ENCODE measurements at places on chromosomes 5 and 9.

DNA sequence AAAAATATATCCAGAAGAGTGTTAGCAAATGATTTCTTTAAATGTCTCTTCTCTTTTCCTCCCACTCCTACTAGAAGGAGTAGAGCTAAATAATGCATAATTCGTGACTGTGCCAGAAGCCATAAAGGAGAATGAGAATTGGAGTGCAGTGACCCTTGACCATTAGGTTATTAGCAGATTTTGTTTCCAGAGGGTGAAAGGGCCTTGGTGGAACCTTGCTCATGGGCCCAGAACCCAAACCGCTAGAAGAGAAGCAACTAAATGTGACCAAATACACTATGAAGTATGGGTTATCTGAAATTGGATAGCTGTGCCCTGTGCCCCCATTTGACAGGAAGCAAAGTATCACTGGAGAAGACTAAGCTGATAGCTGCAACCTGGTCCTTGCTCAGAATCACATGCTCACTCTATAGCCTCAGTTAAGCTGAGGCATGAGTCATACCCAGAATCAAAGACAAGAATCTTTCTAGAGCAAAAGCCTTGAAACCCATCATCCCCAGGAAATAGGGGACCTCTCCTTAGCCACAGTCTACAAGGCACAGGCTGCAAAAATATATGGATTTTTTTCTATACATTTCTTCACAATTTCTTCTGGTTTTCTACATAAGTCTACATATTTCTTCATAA is 36.3 kb downstream of the CAPSL start:
- peak; percentile 53 for DNase-seq

DNA sequence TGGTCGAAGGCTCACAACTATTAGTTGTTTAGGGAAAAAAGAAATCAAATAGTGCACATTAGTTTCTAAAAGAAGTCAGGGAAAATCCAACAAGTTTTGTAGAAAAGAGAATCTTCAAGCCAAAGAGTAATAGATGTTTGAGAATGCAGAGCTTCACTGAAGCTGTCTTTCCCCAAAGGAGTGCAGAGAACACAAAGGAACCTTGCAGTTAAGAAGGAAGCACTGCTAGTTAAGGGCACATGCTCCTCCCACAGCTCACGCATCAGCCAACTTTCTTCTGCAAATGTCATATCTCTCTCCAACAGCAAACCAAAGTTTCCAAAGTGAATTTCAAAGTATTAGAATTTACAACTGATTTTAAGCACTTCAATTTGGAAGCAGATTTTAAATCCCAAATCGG is 116.4 kb upstream of the FST start:
- no peak for DNase-seq

DNA sequence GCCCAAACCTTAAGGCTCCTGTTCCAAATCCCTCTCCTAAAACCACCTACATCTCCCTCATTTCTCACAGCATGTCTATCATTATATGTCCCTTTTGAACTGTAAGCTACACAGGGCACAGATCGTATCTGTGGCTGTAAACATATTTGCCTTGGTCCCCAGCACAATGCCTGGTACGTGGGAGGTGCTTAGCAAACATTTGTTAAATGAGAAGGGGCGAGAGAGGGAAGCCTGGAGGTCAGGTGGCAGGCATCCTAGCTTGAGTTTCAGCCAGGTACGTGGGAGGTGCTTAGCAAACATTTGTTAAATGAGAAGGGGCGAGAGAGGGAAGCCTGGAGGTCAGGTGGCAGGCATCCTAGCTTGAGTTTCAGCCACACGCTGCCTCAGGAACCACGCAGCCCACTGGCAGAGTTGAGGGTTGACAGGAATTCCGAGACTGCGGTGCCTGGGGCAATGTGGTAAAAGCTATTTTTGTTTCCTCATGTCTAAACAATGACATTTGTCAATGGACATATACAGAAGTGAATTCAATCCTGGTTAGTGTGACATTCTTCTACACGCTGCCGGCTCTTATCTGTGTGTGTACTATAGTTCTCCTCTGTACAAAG is 113.6 kb downstream of the EFNA5 start:
- peak; percentile 73 for DNase-seq

- no peak for DNase-seq
Observed at GRCh38 chr5:15391704-15392397, 108.1 kb upstream of the FBXL7 start.

GRCh38 chr5:73796164-73797131 is 170.5 kb downstream of the ARHGEF28 start:
- DNase-seq: peak; percentile 97

GRCh38 chr5:102835717-102836116 is 80.6 kb downstream of the PAM start:
- DNase-seq: no peak

- DNase-seq: peak; percentile 12
Observed at GRCh38 chr5:176609724-176610434, at the start of gene GPRIN1. Gene GPRIN1 (minus strand): TSS chr5:176610156. CDS start chr5:176599834, 10,322 bp downstream.

DNA sequence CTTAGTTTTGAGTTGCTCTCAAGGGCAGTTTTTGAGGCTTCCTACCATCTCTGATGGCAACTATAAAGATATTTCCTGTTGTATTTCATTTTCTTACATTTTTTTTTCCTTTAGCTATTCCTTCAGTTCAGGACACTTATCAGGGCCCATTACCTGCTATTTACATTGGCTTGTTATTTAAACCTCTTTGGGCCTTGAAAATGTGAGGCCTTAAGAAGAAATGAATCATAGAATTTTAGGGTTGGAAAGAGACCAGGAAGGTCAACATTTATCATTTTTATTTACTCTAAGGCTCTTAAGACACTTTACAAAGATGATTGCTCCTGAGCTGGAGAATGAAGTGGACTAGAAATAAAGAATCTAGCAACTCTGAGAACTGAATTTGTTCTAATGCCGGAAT is 335.2 kb downstream of the DTWD2 start:
- DNase-seq: no peak

DNA sequence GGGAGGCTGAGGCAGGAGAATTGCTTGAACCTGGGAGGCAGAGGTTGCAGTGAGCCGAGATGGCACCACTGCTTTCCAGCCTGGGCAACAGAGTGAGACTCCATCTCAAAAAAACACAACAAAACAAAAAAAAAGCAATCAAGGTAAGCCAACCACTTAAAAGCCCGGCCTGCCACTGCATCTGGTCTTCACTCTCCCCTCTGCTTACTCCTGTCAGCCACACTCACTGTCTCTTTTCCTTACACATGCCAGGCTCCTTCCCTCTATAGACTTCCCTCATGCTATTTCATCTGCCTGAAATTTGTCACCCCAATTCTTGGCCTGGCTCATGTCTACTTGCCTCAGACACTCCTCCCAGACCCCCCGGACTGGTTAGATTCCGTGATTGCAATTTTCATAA is 17.6 kb upstream of the LIFR start:
- no peak for DNase-seq

- DNase-seq: no peak
Observed at GRCh38 chr9:116992865-116993264, 305.8 kb downstream of the TRIM32 start.

DNA sequence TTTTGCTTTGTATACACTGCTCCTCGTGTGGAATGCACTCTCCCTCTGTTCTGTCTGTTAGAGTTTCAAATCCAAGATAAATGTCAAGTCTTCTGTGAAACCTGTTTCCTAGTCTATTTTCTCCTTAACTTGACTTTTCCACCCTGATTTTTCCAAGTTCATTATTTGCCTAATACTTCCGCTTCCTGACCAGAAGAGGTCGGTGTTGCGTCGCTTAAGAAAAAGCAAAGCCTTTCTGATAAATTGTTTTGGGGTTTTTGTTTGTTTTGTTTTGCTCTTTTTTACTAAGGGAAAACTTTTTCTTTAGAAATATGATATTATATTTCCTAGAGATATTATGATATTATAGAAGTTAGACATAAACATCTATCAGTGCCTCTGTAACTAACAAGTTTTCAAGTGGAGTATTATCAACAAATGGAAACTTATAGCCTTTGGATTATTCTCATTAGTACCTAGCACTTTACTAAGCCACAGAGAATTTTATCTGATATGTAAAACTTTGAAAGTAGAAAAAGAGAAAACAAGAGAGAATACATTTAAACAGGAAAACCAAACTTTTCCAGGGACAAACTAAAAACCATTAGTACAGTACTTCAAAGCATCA is 55.8 kb downstream of the PHAX start:
- DNase-seq: peak; percentile 46

DNA sequence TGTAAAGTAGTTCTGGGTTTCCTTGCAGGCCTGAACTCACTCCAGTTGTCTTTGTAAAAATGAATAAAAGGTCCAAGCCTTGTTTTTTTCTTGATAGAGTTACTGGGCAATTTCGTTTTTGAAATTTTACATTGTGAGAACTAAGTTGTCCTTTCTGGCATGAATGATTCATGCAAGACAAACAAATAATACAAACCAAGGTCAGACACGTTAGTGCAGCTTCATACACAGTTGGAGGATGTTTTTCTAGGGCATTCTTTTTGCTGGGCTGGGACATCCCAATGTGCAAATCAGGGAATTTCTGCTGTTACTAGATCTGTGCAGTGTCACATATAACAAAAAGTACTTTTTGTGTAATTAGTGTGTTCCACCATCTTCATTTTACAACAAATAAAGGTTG is 96.0 kb downstream of the MEGF10 start:
- peak; percentile 27 for DNase-seq

DNA sequence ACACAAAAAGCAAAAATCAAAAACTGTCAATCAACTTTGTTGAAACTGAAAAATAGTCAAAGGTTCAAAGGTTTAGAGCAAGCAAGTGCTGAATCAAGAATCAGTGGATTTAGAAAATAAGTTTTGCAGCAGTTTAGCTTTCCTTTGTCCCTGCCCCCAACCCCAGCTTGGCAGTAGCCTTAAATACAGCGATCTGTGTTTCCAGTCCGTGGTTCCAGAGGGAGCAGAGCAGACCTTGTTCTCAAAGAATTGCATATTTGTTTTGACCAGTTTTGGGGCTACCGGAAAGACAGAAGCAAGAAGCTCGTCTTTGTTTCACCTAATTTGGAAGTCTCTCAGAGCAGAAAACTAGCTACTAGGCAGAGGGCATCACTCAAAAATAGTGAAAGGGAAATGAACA is 57.2 kb upstream of the PRDM9 start:
- DNase-seq: no peak

DNA sequence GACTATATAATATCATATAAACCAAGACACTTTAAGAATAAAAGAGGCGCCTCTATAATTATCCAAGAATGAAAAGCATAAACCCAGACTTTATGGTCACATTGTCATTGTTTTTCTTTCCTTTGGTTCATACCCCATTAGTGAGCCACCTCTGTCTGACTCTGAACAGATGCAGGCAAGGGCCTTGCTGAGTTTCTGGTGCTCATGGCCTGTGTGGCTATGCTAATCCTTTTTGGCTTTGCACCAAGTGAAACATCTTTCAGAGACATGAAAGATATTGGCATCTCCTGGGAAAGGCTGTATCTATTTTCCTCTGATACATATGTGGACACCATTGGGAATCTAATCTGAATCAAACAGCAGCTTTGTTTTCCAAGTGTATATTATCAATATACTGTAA is 222.5 kb downstream of the CHSY3 start:
- DNase-seq: no peak

DNA sequence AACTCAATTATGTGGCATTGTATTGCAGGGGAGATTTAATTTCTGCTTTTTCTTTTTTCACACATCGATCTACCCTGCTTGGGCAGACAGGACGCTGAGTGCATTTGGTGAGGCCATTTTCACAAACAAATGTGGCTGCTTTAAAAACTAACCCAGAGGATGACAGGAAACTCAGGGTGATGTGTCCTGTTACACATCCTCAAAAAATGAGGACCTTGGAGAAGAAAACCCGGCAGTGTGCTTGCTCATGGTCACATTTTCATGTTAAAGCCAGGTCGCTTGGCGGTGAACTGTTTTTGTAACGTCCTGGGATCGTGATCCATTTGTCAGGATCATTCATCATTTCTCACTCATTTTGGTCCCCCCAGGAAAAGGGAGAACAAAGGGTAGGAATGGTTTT is 478.3 kb upstream of the ADAMTS16 start:
- no peak for DNase-seq

- DNase-seq: peak; percentile 87
Observed at GRCh38 chr5:163503106-163504078, 2.0 kb upstream of the MAT2B start.

DNA sequence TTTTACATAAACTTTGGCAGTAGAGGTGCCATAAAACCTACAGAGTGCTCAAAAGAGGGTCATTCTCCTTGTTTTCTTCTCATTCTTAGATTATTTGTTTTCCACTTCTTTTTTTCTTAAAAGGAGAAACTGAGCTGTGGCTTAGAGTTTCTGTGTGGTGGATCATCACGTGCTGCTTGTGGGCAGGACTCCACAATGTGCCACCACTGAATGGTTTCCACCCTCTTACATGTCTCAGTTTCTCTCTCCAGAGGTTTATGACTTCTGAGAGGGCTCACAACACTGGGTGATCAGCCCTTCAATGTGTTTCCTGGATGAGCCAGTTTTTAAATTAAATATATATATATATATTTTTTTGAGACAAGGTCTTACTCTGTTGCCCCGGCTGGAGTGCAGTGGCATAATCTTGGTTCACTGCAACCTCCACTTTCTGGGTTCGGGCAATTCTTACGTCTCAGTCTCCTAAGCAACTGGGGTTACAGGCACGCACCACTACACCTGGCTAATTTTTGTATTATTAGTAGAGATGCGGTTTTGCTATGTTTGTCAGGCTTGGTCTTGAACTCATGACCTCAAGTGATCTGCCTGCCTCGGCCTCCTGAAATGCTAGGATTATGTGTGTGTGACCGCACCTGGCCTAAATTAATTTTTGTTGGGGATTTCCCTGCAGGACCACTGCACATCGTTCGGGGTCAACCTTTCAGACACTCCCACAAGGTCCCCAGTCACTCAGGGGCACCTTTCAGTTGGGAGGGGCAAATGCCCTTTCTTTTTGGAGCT is 3.1 kb upstream of the UNC13B start:
- DNase-seq: no peak

GRCh38 chr9:80492221-80492620 is 920.5 kb downstream of the TLE4 start:
- peak; percentile 18 for DNase-seq

- DNase-seq: no peak
Observed at GRCh38 chr9:116726602-116727001, 39.5 kb downstream of the TRIM32 start.

GRCh38 chr5:135013445-135013844 is 20.6 kb downstream of the PITX1 start:
- no peak for DNase-seq

DNA sequence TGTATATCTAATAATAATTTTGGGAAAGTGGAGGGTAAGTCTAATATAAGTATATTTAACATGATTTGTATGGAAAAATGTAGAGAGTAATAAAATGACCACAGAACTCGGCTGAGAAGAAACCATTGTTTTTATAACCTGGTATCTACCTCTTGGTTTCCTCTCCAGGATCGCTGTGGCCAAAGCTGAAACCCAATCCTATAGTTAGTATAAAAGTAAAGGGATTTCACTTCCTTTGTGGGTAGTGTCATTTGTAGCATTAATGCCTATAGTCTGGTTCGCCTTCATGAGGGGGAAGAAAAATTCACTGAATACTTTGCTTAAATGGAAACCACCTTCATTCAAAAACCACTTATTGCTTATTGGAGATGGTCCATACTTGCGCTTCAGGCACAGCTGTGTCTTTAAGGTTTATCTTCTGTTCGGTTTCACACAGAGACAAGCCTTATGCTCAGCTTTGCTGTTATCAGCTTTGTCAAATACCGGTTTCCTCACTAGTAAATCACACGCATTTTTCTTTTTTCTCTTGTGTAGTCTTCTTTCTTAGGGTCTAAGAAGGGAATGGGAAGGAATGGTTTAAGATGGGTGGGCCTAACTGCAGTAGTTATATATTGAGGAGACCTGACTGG is 12.1 kb downstream of the PIK3R1 start:
- no peak for DNase-seq

- DNase-seq: no peak
Observed at GRCh38 chr9:132752877-132753592, 82.8 kb downstream of the GTF3C4 start.
